ENCODE measurements at places on chromosomes 4 and X.
A peak's percentile ranks its signal among the peaks of the same experiment; 100 is the strongest.

- no peak for DNase-seq
Measured at GRCh38 chr4:97493815-97494518, 649.3 kb downstream of the STPG2 start.

DNA sequence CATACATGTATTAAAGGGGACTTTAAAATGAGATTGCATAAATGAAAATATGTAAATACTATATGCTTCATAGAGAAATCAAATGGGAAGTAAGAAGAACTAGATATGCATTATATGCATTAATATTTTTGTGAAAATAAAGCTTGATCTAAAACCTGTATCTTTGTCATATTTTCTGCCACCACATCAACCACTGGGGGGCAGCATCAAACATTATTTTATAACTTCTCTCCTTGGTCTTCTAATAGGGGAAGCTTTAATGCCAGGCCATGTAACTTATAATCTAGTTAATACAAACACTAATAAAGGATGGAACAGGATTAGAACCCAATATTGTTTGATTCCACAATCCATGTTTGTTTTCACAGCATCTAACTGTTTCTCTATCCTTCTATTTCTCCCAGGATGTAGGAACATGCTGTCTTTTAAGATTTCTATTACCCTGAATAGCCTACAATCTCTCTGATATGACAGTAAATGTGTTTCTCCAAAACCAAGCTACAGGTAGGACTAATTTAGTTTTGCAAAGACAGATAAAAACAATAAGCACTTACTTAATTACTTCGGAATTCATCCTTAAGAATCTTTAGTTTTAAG is 10.0 kb downstream of the QRFPR start:
- peak; percentile 36 for DNase-seq

- no peak for DNase-seq
Measured at GRCh38 chr4:108830509-108831244, 67.8 kb upstream of the ETNPPL start.

GRCh38 chr4:48943387-48943786 is 36.8 kb upstream of the OCIAD2 start:
- no peak for DNase-seq

DNA sequence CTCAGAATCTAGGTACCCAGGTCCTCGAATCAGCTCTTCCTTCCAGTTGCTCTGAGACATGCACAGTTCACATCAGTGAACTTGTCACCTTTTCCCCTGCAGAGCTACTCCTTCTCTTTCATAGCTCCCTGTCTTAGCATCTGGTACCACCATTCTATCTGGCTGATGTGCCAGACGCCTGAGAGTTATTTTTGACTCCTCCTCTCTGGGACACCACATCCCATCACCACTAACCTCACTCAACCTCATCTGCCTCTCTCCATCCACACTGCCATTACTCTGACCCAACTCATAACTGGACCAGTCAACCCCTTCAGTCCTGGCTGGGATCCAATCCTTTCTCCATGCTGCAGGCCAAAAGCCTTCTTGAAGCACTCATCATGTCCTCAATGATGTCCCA is 44.5 kb downstream of the SLC2A9 start:
- no peak for DNase-seq

DNA sequence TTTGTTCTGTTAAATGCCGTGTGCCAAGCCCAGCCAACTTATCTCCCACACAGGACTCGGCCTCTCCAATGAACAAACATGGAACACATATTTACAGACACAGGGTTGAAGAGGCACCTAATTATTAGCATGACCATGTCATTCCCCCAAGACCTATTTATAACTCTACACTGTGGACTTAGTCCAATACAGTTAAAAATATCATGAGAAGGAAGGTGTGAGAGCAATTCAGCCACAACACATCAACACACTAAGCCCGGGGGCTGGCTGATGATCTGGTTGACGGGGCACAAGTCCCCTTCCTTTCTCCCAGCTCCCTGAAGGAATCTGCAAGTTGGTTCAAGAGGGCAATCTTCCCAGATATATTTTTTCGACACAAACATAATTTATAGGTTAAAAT is 28.1 kb downstream of the MANBA start:
- DNase-seq, result no peak

DNA sequence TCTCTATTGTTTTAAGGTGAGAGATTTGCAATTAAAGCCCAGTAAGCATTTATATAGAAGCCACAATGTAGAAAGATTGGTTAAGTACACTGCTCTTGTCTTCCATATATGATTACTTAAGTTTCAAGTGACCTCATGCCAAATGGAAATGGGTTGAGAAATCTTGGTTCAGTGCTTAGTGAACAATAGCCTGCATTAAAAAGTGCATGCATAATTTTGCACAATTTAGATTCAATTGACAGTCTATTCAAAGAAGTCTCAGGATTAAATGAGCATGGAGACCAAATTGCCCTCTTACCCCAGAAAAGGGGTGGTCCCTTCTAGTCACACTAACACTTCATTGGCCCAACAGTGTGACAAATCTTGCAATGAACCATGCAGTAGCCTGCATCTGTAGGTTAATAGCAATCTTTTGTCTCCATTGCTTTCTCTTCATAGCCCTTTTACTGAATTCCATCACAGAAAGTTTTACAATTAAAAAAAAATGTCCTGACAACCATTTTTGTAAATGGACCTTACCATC is 93.6 kb downstream of the HHIP start:
- no peak for DNase-seq

DNA sequence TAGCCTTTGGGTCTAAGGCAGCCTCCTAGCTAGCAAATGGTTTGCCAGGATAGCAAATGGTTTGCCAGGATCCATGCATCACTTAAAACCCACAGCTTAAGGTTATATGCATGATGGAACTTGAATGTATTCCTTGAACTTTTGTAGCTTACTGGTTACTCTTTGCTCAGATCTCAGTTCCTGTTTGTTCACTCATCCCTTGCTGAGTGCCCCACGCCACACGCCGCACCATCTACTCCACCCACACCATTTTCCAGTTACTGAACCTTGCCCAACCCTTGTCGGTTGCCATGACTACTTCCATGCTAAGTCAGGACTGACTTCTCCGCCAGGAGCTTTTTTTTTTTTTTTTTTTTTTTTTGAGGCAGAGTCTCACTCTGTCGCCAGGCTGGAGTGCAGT is 29.5 kb upstream of the XIAP start:
- DNase-seq, result peak; percentile 16
